Activated T-helper 1 cell treated with anti-CD3 and anti-CD28 coated beads, Interleukin-12 subunit alpha, Interleukin-12 subunit beta, Interleukin-2, Interleukin-4 antibody, amounts not matched to agents 30 ng/mL and 10 ng/mL and 1 ng/mL, durations not matched to agents 14 hours and 24 hours and 36 hours (primary cell): ENCODE measurements at places on chromosomes 1 and 21.

GRCh38 chr1:226578946-226579578, 30.5 kb downstream of the STUM start:
- no peak for DNase-seq

GRCh38 chr1:6880951-6881690, 95.9 kb downstream of the CAMTA1 start:
- no peak for DNase-seq

GRCh38 chr1:46133181-46133658, 791 bp upstream of the PIK3R3 start:
- DNase-seq: no peak

GRCh38 chr21:33434770-33435360, 31.7 kb downstream of the IFNGR2 start:
- peak; percentile 33 for DNase-seq

GRCh38 chr1:100115524-100115923, 17.2 kb downstream of the SASS6 start:
- no peak for DNase-seq

DNA sequence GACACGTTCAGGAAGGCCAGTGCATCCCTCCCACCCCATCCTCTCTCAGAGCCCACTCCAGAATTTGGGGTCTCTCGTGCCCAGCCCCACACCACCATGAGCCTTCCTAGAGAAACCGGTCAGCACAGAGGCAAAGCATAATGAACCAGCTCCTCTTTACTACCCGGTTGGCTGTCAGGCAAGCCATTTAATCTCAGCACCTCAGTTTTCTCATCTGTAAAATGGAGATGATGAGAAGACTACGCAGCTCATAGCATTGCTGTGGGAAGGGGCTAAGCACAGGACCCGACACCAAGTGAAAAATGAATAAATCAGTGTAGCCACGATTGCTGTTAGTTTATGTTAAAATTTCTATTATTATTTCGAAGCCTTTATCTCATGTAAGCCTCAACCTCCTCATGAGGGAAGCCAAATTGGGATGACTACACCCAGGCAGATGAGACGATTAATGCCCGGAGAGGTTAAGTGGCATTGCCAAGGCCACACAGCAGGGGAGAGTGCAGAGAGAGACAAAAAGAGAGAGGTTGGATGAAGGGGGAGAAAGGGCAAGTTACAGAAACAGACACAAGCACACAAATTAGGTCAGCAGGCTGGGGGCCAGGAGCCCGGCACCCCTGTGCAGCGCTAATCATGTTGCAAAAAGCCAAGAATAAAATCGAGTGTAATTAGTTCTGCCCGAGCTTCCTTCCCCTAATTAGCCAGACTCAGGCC, 25.7 kb downstream of the SDC3 start:
- no peak for DNase-seq

GRCh38 chr1:119002028-119002686, 14.0 kb upstream of the TBX15 start:
- DNase-seq: no peak

DNA sequence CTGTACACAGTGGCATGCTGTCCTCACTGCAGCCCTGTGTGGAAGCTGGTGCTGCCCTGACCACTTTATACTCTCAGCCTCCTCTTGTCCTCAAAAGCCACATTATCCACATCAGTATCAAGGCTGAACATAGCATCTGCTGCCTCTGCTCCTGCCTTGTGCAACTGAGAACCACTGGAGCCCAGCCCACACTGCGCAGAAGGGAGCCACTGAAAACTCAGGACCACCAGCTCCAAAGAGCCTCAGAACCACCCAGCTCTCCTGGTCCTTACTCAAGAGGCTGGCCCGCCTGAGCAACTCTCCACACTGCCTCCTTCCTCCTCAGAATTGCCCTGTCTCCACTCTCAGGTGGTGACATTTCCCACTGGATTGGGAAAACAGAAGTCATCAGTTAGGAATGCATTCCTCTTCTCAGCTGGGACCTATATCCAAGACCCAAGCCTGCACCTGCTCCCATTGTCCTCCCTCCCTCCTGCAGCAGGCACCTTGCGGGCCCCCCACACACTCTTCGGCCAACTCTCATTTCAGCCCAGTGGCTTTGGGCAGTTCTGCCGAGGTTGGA, 7.0 kb upstream of the KISS1 start:
- DNase-seq: no peak

- no peak for DNase-seq
Observed at GRCh38 chr1:16888860-16889816, 6.6 kb upstream of the RNU1-2 start.

DNA sequence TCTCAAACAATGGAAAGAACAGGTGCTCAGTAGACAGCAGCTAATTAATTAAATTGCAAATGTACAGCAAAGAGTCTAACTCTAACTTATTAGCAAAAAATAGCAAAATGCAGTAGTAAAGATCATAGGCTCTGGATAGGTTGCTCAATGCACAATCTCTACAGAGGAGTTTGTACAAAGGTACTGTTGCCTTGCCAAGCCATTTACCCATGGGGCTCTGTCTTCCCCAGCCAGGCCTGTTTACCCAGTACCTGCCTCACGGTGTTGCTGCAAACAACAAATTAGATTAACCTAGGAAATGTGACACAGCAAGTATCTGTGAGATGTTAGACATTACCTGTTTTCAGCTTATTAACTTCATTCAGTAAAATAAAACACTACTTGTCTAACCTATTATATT, 222.0 kb downstream of the DENND1B start:
- DNase-seq: no peak

DNA sequence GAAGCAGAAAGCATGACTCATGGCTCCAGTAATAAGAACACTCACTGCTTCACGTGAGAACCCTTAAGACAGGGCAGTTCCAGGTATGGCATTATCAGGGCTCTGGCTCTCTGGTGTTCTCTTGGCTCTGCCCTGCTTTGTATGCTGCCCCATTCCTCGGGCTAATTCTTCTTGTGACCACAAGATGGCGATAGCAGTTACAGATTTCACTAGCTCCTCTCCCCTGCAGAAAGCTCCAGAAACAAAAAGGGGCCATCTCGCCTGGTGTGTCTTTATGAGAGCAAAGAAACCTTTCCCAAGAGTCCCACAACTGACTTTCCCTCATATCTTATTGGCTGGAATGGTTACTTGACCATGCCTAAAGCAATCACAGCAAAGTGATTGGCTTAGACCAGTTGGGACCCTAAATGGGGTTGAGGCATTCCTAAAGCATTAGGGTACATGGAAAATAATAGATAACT, 60.1 kb downstream of the F3 start:
- DNase-seq: peak; percentile 11

GRCh38 chr21:25176637-25177412, 430.5 kb downstream of the MRPL39 start:
- DNase-seq: no peak

- no peak for DNase-seq
Observed at GRCh38 chr21:34701726-34702125, 32.9 kb downstream of the CLIC6 start.
